BJ (cell line): ENCODE measurements at places on chromosomes 2 and 18. TPM values are rescaled to one million over a fixed set of nuclear protein-coding genes. Genes with fewer than 3 reads are reported as not detected.

CENPA gene
- polyA plus RNA-seq = 14.7 and 18.9 TPM in 2 replicates

GPR45 gene
- not detected in 2 replicates for polyA plus RNA-seq

RBM44 gene
- 0.05 and 0.07 TPM in 2 replicates for polyA plus RNA-seq

AFG3L2 gene
- 25.5 and 31.2 TPM in 2 replicates for polyA plus RNA-seq

SCN9A gene
- polyA plus RNA-seq = 19.4 and 38.8 TPM in 2 replicates

CTLA4 gene
- not detected in 2 replicates for polyA plus RNA-seq

IL36RN gene
- polyA plus RNA-seq = not detected in 2 replicates

IL1A gene
- polyA plus RNA-seq = 0.11 and 0.17 TPM in 2 replicates

PMAIP1 gene
- polyA plus RNA-seq = 6.8 and 12.4 TPM in 2 replicates
